ENCODE measurements at places on chromosomes 3 and 15.

DNA sequence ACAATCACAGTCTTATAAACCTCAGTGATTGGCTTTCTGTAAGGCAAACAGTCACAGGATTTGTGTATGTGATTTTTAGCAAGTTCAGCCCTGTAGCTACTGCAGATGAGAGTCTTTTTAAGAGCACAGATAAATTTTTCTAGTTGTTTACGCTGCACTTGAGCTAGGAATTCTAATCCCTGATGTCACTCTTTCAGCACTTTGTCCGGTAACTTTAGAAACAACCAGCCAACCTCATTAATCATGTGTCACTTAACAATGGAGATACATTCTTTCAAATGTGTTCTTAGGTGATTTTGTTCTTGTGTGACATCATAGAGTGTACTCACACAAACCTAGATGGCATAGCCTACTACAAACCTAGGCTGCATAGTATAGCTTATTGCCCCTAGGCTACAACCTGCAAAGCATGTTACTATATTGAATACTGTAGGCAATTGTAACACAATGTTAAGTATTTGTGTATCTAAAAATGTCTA, 36.8 kb upstream of the GOLGA6L2 start:
- H3K27me3 ChIP-seq = no peaks in the 10 kb centered on the region
- H3K4me1 ChIP-seq = no peaks in the 10 kb centered on the region
- H3K4me3 ChIP-seq = no peak overlapping the region

GRCh38 chr3:55683666-55684270, 196.7 kb upstream of the WNT5A start:
- no peak overlapping the region for H3K27ac ChIP-seq
- H3K36me3 ChIP-seq = no peaks in the 10 kb centered on the region
- DNase-seq = no peak

GRCh38 chr3:110938629-110939028, 133.0 kb upstream of the NECTIN3 start:
- H3K36me3 ChIP-seq = no peaks in the 10 kb centered on the region
- no peak overlapping the region for H3K4me3 ChIP-seq
- peaks cover 1% of the 10 kb centered on the region for H3K27me3 ChIP-seq

- H3K27me3 ChIP-seq = no peaks in the 10 kb centered on the region
- H3K36me3 ChIP-seq = no peaks in the 10 kb centered on the region
- H3K27ac ChIP-seq = no peak overlapping the region
- no peak overlapping the region for H3K4me3 ChIP-seq
- H3K4me1 ChIP-seq = peaks cover 34% of the 10 kb centered on the region
Measured at GRCh38 chr15:62565634-62566026, 400.5 kb upstream of the C2CD4B start.

GRCh38 chr15:71078506-71079207, 36.6 kb upstream of the THSD4 start:
- no peak overlapping the region for H3K27ac ChIP-seq
- no peak overlapping the region for H3K4me3 ChIP-seq
- H3K36me3 ChIP-seq = no peaks in the 10 kb centered on the region
- DNase-seq = no peak
- H3K4me1 ChIP-seq = no peaks in the 10 kb centered on the region
- H3K27me3 ChIP-seq = peaks cover 2% of the 10 kb centered on the region

DNA sequence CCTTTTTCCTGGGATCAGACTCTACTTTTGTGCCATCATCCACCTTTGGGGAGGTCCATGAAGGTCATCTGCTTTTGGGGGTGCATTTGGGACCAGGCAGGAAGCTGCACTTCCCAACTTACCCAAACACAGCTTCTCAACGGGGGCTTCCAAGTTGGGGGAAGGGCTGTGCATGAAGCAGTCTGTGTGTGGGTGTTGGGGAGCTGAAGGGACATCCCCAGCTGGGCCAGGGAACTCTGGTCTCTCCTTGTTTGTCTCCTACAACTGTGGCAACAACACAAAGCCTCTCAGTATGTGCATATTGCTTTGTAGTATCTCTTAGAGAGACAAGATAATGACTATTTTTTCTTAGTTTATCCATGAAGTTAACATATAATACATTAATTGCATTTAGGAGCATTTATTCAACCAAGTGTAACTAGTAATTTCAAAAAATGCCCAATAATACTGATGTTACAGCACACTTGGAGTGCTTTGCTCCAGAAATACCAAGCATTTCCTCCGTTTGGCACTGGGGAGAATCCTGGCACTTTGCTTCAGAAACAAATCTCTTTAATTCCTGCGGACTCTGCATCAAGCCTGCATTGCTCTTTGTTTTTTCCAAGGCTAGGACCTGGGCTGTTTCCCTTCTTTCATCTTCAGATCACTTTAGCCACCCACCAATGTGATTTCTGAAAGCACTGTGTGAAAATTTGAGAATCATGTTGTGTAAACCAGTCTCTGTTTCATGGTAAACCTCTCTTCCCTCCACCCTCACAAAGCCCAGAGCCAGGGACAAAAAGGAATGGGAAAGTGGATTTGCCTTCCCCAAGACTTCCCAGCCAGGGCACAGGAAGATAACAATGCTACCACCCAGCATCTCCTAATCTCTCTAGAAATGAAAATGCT, 126.2 kb upstream of the PFN2 start:
- peaks cover 1% of the 10 kb centered on the region for H3K27me3 ChIP-seq
- no peak for DNase-seq
- no peak overlapping the region for H3K27ac ChIP-seq

- H3K27me3 ChIP-seq = no peaks in the 10 kb centered on the region
- H3K4me1 ChIP-seq = peaks cover 4% of the 10 kb centered on the region
- H3K27ac ChIP-seq = no peak overlapping the region
- H3K4me3 ChIP-seq = no peak overlapping the region
Measured at GRCh38 chr3:73192036-73192738, 130.7 kb downstream of the EBLN2 start.

DNA sequence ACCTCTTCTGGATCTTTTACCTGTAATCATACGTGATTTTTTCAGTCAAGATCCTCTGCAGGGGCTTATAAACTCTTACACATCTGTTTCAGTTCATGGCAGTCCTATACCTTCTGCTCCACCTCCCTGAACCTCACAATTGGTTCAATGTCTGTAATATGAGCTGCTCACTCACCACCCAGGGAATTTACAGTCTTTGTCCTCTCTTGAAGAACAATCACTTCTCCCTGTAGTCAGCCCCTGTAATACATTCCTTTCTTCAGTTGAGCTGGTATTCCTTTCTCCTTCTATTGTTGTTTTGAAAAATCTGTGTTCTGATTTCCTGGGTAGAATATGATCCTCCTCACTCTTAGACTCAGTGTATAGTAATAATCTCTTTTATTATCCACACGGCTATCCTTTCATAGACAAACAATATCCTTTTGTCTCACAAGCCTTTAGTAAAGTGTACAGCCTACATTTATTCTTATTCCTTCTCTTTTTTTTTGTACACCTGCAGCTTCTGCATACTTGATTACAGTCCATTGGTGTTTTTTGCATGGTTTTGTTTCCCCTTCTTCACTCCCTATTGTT, 101.8 kb downstream of the NECTIN3 start:
- DNase-seq = no peak
- no peak overlapping the region for H3K4me3 ChIP-seq
- H3K36me3 ChIP-seq = no peaks in the 10 kb centered on the region

DNA sequence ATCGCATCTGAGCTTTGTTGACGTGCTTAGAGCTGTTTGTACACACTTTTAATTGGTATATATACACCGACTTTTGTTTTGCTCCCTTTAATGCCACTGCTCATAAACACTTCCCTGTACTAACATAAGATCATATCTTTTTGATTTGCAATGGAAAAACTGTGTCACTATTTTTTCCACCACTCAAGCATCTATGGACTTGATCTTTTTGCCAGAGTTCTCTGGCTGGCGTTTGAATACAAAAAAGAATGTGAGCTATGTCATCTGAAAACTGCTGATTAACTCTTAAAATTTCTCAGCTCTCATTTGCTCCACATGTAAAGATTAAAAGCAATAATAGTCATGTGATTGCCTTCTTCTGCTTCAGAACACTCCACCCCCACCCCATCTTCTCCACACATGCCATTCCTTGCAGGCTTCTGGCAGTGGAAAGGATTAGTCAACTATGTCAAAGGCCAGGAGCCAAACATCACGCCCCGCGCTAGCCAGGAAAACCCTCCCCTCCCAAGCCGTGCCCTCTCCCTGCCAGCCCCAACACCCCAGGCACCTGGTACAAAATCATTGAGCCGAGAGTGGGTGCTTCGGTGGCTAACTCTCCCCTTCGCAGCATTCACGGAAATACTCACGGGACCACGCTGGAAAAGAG, 123.4 kb upstream of the MEF2A start:
- no peak overlapping the region for H3K27ac ChIP-seq
- no peak overlapping the region for H3K4me3 ChIP-seq
- H3K36me3 ChIP-seq = no peaks in the 10 kb centered on the region
- peaks cover 2% of the 10 kb centered on the region for H3K27me3 ChIP-seq
- H3K4me1 ChIP-seq = peaks cover 6% of the 10 kb centered on the region

DNA sequence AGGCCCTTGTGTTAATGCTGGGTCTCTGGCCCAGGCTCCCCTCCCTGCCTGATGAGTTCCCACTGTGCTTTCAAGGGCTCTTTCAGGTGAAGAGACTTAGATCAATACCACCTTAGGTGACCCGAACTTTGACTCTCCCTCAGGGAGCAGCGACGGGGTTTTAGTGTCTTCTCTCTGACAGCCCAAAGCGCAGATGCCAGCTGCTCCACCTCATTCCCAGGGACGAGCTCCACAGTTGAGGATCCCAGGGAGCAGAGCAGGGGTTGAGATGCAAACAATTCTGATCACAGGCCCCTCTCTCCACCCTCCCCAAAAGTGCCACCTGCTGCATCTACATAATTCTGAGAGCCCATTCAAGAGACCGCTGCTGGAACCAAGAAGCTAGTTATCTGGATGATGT, 265.1 kb downstream of the TJP1 start:
- DNase-seq = no peak
- no peak overlapping the region for H3K4me3 ChIP-seq
- peaks cover 18% of the 10 kb centered on the region for H3K27me3 ChIP-seq
- H3K27ac ChIP-seq = no peak overlapping the region
- peaks cover 9% of the 10 kb centered on the region for H3K36me3 ChIP-seq
- no peaks in the 10 kb centered on the region for H3K4me1 ChIP-seq
